CD14-positive monocyte (primary cell): ENCODE measurements at places on chromosomes 12 and 14.

- DNase-seq = peak; percentile 44
Measured at GRCh38 chr12:66398931-66399910, 96.9 kb downstream of the HELB start.

DNA sequence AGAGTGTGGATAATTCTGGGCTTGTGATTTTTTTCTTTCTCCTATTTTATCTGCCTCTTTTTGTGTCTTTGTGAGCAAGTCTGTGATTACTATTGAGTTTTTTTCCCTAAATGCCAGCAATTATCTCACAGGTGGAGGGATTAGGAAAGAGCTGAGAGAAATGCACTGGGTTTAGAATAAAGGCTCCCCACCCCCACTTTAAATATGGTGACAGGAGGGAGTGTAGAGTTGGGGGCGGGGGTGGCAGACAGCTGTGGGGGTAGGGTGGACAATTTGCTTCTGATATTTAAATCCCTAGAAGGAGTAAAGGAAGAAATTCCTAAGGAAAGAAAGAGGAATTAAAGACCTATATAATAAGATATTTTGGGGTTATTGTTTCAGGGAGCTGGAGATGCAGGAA is 145.9 kb downstream of the NRXN3 start:
- DNase-seq = no peak

DNA sequence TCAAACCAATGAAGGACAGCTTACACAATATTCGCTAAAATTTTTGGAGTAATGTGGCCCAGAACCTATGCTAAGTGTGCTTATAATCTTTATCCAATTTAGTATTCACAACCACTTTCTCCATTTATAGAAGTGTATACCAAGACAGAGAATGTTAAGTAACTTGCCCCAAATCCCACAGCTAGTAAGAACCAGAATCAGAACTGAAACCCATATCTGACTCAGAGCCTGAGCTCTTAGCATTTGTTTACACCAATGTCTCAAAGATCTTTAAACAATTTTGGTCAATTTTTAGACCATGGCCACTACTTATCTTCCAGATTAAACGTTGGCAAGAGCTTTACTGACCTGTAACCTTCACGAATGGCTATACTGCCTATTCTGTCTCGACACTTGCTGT is 53.0 kb downstream of the PAPLN start:
- no peak for DNase-seq

DNA sequence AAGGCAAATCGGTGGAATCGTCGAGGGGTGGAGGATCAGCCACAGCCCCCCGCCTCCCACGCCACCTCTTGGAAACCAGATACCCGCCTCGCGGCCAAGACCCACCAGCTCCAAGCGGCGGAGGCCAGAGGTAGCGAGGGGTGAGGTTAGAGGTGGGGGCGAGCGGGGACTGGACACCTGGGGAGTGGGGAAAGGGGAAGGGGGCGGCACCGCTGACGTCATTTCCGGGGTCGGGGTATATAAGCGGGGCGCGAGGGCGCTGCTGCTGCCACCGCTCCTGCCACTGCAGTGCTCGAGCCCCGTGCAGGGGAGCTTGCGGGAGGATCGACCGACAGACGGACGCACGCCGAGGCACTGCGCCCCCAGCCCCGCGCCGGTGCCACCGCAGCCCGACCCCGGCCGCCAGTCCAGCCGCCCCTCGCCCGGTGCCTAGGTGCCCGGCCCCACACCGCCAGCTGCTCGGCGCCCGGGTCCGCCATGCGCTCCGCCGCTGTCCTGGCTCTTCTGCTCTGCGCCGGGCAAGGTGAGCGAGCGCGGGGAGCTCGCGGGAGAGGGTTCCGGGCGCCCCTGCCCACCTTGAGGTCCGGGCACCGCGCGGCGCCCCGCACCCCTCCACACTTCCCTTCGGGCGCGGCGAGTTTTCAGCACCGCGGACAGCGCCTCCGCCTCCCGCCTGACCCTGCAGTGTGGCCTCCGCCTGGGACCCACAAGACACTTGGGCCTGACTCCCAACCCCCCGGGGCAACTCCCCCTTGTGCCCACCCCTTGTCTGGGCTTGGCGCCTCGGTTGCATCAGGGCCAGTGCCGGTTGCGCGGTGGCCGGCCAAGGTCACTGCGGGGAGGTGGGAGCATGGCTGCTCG is at the start of gene CHGA:
CHGA (plus strand) TSS at position 268 of the 861 bp plus-strand sequence; CDS start at position 478, 210 bp downstream.
- peak; percentile 15 for DNase-seq

DNA sequence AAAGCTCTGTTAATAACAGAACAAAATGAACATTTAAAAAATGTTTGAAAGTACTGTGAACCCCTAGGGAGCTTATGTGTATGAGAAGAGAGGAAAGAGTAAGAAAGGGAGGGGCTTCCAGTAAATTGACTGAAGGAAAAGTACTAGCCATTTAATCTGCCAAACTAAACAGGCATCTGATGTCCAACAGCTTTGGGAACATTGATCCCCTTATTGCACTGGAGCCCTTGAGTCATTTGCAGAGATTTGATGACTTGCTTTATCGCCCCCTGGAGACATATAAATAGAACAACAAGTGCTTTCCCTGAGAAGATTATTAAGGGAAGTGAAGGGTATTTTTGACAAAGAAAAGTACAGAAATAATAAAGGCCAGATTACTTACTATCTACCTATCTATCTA is 319.3 kb upstream of the NOVA1 start:
- DNase-seq = no peak

GRCh38 chr12:109833307-109834189 is at the start of gene TRPV4:
TRPV4 (minus strand) TSS chr12:109833398; CDS start chr12:109814796, 18,602 bp downstream.
- DNase-seq = no peak

- DNase-seq = no peak
Measured at GRCh38 chr14:102387086-102387485, 24.3 kb downstream of the TECPR2 start.

GRCh38 chr12:57737467-57738460 is 778 bp downstream of the AGAP2 start:
- no peak for DNase-seq

DNA sequence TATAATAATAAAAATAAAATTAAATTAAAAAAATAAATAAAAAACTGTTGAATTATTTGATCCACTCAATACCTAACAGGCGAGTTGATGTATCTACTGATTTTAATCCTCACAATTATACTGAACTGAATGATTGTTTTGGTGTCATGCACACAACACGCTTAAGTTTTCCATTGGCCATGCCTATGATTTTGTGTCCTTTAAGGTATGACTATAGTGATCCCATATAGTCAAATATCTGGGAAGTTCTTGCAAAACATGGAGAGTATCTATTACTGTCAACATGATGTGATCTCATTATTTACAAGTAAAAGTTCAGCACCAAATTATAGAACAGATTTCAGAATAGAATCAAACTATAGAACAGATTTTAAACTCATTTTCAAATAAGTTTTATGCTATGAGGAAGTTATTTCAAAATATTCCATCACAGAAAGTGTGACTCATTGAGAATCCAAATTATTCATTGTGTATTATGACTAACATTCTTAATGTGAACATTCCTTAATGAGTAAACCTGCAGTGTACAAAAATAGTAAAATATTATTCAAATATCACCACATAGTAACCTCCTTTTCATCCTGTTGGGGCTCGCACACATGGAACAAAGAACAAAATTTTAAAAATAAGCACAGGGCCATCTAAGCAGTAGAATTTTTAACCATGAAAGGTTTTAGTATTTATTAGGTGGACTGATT is 190.4 kb downstream of the SLC25A21 start:
- DNase-seq = no peak

DNA sequence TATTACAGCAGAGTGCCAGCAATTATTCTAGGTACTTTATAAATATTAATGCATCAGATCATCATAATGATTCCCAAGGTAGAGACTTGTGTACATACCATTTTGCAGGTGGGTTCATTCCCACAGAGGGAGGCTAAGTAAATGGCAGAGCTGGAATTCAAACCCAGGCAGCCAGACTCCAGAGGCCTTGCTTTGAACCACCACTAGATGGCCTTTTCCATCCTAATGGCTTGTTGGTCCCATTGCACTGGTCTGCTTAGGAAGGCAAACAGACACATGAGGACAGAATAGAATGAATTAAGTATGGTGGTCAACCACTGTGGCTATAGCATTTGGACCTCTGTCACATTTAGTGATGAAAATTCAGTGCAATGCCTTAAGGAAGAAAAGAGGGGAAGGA is 158.7 kb downstream of the METTL25 start:
- DNase-seq = no peak
